CD4-positive, alpha-beta T cell (primary cell): ENCODE measurements at places on chromosomes 12 and 14. TPM values are rescaled to one million over a fixed set of nuclear protein-coding genes. Genes with fewer than 3 reads are reported as not detected.

Gene SIX1
- total RNA-seq = not detected

Gene DAO
- total RNA-seq = not detected

DNA sequence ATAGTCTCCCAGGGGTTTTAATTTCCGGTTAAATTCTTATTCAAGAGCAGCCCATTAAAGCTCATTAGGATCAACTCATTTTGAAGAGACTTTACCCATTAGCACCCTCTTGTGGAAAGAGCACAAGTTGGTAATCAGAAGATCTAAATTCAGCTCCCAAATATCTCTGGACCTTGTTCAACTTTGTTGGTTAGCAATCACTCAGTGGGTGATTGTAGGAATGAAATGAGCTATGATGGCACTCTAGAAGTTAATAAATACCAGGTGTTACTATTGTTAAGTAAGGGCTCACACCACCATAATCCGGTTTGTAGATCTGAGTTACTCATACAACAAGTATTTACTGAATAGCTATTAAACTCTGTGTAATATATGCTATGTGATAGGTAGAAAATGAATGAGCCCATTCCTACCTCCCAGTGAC, 42.9 kb downstream of the TRIP11 start:
- DNase-seq = no peak

DNA sequence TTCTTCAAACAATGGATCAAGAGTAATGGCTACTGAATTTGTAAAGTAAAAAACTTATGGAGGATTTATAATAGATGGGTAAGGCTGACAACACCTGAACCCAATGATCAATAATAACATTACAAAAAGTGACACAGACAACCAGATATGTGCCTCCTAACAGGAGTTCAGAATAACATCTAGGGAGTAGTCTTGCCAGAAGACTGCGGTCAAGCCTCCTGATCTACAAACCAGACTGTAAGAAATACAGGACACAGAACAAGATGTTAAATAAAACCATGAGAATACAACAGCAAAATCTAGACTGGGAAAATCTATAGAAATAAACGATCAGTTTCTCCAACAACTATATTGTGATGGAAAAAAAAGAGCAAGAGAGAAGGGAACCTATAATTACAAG, 262.6 kb upstream of the TMTC1 start:
- no peak for DNase-seq

Gene RD3L
- not detected for total RNA-seq

DNA sequence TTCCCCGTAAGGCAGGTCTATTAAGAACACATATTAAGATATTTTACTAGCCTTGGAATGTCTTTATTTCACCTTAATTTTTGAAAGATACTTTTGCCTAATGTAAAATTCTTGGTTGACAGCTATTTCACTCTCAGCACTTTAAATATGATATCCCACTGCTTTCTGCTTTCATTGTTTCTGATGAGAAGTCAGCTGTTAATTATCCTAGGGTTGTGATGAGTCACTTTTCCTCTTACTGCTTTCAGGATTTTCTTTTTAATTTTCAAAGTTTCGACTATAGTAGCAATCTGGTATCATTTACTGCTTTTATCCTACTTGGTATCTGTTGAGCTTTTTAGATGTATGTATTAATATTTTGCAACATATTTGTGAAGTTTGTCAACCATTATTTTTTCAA, 578.9 kb upstream of the ATP2B1 start:
- no peak for DNase-seq

DNA sequence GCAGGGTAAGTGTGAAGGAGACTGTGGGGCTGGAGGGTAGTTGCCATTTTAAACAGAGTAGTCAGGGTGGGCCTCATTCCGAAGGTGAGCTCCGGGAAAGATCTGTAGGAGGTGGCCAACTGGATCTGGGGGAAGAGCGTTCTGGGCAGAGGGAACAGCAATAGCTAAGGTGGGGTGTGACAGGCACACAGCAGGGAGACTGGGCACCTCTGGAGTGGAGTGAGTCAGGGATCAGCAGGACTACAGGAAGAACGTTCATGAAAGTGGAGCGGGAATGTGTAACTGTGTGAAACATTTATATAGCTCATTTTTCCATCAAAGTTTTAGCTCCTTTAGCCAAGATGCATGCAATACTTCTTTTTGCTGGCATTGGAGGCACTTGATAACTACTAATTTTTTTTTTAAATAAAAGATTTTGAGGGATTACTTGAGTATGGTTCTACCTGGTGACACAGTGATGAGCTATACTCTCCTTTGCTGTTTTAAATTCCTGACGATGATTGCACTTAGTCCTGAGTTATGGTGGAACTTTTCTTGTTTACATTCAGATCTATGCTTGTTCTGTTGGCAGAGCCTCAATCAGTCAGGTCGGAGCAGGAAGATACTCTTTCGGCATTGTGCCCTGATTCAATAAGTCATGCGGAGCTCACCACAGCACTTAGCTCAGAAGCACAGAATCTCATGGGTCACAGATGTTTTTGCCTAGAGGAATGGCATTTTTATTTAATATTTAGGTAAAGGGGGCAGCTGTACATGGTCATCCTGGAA, 106.4 kb downstream of the WIF1 start:
- DNase-seq = no peak

DNA sequence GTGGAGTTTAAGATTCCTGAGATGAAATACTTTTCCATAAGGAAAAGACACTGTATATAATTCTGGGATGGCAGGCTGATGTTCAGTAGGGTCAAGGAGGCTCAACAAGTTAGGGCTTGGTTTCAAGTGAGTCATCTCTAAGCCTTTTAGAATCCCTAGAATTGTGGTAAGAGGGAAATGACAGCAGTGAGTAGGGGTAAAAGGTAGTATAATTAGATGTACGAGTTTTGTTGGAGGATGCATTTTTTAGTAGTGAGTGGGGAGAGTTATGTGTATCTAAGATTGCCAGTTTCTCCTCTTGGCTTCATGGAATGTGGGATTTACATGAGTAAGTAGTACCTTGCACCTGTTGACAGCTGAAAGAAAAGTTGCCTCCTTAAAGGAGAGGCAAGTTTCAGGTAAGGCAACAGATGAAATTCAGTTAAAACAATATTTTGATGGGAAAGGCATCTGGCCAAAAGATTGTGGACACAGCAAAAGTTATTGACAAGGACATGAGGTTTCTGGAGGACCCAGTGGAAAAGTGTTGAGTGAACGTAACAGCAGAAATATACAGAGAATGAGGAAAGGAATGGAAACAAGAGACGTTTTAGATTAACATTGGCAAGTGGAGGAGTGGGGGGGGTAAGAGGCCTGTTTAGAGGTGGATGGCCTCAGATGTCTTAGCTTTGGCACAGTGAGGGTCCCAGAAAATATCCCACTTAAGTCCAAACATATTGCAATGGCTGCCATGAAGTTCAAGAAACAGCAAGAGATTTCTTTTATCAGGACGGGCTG, 21.8 kb downstream of the LMO3 start:
- DNase-seq = no peak

DNA sequence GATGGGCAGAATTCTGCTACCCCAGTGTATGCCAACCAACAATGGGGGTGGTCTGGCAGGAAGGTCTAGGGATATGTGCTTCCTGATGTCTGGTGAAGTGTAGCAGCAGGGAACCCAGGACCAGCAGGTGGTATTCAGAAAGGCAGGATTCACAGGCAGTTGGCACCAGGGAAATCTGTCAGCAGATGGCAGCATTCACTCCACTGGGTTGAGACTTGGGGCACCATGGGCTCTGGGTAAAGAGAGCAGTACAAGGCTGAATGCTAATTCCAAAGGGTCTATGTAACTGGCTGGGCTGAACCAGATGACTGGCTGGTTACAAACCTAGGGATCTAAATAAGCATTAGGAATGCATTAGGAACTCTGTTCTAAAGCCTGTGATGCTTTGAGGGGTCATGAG, 466.9 kb upstream of the STXBP6 start:
- no peak for DNase-seq

Gene C14orf180
- not detected for total RNA-seq

GRCh38 chr14:67846029-67846610, 26.5 kb downstream of the RAD51B start:
- DNase-seq = no peak

DNA sequence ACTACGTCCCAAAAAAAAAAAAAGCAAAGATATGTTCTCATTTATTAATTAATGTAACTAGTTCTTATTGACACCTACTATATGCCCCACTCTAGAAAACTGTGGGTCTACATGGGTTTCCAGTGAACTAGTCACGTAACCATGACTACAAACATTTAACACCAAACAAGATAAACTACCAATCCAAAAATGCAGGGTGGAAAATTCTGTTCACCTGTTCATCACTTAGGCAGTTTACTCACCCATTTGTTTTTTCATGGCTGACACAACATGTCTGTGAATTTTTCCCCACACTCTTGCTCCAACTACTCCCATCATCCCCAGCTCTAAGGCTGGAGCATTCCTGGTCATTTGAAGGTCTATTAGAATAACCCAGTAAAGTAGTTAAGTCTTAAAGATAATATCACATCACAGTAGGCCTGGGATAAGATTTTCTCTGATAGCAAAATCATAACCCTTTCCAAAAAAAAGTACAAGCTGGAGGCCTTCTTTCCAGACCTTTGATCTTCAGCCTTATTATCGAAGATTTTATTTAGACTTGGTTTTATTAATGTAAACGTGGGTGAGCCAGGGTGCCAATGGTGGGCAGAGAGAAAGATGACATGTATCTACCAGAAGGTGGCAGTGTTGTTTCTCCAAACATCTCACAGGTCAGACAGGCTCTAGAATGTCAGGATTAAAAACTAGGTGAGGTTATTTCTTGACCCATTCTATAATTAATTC, 61.6 kb upstream of the DAAM1 start:
- peak; percentile 74 for DNase-seq

GRCh38 chr12:13404631-13405473, 208.3 kb downstream of the EMP1 start:
- no peak for DNase-seq

GRCh38 chr12:91127306-91127705, 16.0 kb upstream of the LUM start:
- no peak for DNase-seq

GRCh38 chr14:64671591-64671990, 32.6 kb upstream of the PLEKHG3 start:
- DNase-seq = peak; percentile 13

GRCh38 chr14:95229749-95230148, 72.4 kb upstream of the DICER1 start:
- DNase-seq = no peak

Gene TNFAIP2
- 6.1 TPM for total RNA-seq

DNA sequence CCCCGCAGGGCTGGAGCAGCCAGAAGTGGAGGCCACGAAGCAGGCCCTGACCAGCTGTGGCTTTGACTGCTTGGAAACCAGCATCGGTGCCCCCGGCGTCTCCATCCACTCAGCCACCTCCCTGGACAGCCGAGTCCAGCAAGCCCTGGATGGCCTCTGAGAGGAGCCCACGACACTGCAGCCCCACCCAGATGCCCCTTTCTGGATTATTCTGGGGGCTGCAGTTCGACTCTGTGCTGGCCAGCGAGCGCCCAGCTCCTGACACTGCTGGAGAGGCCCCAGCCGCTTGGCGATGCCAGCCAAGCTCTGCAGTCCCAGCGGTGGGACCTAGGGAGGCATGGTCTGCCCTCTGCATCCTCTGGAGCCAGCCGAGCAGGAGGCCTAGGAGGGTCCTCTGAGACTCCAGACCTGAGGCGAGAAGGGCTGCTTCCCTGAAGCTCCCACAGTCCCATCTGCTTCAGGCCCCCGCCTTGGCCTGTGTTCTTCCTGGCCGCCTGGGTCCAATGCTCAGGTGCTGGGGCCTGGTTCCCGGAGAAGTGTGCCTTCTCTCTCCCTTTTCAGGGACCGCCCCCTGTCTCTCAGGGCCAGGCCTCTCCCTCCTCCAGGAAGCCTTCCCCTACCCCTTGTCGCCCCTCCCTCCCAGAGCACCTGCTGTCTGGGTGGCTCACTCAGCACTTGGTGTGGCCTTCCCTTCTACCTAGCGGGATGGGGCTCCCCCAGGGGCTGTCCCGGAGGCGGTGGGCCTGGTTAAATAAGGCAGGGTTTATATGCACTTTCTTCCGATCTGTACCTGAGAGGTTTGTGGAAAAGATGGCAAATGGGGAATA, 23.0 kb downstream of the MVK start:
- DNase-seq = no peak

Gene ADAM21
- total RNA-seq = not detected

Gene KRT77
- 0.11 TPM for total RNA-seq

GRCh38 chr12:110073049-110073831, 24.9 kb upstream of the C12orf76 start:
- no peak for DNase-seq

Gene MYL2
- not detected for total RNA-seq

DNA sequence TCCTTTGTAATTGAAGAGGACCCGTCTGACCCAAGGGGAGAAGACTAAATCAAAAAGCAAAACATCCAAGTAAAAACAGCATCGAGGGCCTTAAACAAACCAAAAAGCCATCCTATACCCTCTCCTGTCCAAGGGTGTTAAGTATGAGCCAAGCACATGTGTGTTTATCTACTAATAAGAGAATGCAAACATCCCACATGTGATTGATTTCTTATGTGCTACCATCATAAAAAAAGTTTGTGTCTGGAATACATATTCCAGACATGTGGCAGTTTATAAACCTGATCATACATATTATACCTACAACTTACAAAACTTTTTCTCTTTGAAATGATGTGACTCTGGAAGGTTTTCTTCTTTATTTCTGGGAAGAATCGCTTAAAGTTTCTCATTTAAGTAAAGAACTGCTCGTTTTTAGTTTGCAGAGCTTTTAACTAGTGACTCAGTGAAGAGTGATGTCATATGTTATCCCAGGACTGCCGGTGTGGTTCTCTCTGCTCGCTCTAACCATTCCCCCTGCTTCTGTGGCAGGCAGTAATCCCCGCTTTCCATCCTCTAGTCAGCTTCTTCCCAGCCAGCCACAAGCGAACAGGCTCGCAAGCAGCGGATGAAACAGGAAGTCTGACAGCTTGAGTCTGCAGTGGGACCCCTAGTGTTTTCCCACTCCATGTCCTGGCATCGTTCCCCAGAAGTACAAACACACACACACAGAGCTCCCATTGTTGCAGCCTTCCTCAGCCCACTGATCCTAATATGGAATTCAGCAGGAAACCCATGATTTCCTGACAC, 431 bp upstream of the RHOJ start:
- DNase-seq = no peak

- no peak for DNase-seq
Measured at GRCh38 chr12:84911271-84912197, 1.1 kb downstream of the SLC6A15 start.

GRCh38 chr12:53179687-53180219, 769 bp upstream of the ZNF740 start:
- no peak for DNase-seq

Gene KRT1
- total RNA-seq = 4.0 TPM

GRCh38 chr14:90062127-90062794, 467 bp downstream of the KCNK13 start:
- no peak for DNase-seq

DNA sequence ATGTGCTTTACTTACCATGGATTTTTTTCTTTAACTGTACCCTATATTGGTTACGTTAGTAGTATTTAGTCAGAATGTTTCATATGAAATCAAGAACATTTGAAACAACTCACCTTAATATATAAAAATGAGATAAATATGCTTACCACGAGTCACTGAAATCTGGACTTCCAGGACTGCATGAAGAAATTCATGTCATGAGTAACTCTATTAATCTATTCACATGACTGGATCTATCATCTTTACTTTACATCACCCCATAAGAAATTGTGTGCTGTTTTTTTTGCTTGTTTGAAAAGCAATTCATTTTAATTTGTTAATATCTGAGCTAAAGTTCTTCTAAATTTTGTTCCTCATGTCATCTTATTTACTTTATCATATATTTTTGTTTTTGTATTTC, 5.2 kb downstream of the EPYC start:
- no peak for DNase-seq

Gene GALNT8
- total RNA-seq = 0.56 TPM
